Naive B cell (primary cell): ENCODE measurements at places on chromosomes 11 and 22.

DNA sequence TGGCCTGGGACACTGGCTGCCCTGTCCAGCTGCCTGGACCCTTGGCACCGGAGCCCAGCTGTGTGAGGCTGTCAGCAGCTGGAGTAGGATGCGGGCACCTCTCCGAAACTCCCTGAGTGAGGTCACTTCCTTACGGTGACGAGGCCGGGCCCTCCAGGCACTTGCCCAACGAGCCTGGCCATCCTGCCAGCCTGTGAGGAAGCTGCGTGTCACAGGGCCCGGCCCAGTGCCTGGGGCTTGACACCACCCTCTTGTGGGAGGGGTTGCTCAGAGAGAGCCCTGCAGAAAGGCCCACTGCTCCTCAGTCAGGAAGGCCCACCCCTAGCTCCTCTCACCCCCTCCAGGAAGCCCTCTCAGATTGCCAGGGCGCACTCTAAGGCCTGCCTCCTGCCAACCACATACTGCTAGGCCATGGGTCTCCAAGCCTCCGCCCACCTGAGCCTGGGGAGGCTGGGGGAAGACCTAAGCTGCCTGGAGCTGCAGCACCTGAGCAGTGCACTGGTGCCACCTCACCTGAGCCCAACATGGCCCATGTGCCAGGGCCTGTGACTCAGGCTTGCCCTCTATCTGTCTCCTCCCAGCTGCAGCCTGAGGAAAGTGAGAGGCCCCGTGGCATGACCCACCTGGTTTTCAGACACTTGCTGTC is 4.3 kb upstream of the PHLDA2 start:
- no peak for DNase-seq

GRCh38 chr11:79377406-79377805 is 63.4 kb downstream of the TENM4 start:
- no peak for DNase-seq

GRCh38 chr22:27461470-27461869 is 340.1 kb downstream of the MN1 start:
- no peak for DNase-seq

- DNase-seq = no peak
These were observed 110.3 kb downstream of the RPS6KA4 start for GRCh38 chr11:64469288-64469687.

GRCh38 chr22:23381661-23382427 is 198.2 kb downstream of the IGLL1 start:
- no peak for DNase-seq

DNA sequence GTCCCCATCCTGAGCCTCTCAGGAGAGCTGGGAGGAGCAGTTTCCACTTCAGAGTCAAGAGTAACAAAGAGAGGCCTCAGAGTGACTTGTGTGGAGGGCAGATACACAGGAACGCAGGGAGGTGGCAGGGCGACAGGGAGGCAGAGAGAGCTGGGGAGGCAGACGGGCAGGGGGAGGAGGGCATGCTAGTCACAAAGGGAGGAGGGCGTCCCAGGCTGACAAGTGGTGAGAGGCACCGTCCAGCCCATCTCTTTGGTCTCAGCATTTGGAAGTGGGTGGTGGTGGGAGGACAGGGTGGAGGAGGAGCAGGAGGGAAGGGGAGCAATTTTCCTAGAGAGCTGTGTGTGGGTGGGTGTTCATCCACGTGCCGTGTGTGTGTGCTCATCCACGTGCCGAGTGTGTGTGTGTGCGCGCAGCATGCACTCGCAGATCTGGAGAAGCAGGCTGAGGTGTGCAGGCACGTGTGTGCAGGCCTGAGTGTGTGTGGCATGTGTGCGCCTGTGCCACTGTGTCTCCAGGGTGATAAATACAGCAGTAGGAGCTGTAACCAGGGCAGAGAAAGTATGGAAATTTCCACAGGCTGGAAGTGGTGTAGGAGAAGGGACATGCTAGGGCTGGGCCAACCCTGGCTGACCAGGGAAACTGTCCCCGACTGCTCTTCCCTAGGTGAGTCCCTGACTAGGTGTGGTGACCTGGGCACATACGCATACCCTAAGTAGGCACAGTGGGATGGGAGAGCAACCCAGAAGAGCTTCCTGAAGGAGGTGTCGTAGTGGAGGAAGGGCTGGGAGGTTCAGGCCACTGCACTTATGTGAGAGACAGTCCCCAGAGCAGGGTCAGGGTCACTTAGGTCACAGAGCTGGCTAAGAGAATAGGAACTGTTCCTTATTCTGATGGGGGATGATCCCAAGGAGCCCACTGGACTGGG is 7.3 kb upstream of the PDE2A start:
- no peak for DNase-seq

DNA sequence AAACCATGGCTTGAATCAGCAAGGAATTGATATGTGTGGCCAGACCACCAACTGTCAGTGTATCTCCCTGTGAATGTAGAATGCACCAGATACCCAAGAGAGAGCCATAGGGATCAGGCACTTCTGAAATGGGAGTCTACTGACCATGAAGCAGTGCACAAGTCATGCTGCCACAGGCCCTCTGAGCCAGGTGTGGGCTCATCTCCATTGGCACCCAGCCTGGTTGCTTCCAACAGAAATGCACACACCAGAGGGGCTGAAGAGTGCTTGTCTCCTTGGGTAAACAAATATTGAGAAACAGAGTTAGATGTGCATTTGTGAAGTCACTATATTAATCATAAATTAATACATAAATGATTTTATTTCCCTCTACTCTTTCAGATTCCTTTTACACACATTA is 28.4 kb upstream of the PANX1 start:
- DNase-seq = no peak

- DNase-seq = no peak
These were observed 36.1 kb upstream of the AMOTL1 start for GRCh38 chr11:94731880-94732601.

GRCh38 chr11:27183672-27184457 is 143.2 kb downstream of the BBOX1 start:
- DNase-seq = peak; percentile 13

DNA sequence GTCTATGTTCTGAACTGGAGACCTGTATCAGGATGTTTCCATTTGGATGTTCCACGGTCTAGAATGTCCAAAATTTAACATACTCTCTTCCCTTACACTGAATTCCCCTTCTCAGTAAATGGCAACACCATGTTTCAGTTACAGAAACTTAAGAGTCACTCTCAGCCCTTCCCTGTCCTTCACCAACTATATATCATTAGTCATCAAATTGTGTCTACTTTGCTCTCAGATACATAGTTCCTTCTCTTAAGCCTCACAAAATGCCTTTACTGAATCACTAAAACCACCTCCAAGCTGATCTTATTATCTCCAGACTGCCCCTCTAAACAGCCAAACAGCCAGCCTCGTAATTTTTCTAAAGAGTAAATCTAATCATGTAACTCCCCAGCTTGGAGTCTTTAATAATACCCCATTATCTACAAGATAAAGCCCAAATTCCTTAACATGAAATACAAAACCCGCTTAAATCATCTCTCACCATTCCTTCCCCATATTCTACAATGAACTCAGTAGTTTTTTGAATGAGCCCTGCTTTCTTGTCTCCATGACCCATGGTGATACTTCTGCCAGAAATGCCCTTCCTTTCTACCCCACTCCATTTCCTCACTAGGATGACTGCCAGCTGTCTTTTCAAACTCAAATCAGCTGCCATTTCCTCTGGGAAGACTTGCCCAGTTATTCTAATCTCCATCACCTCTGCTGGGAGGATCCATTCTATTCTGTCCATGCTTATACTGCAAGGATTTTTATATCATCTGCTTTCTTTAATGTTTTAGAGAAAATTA is 102.7 kb upstream of the ARHGAP42 start:
- DNase-seq = no peak

DNA sequence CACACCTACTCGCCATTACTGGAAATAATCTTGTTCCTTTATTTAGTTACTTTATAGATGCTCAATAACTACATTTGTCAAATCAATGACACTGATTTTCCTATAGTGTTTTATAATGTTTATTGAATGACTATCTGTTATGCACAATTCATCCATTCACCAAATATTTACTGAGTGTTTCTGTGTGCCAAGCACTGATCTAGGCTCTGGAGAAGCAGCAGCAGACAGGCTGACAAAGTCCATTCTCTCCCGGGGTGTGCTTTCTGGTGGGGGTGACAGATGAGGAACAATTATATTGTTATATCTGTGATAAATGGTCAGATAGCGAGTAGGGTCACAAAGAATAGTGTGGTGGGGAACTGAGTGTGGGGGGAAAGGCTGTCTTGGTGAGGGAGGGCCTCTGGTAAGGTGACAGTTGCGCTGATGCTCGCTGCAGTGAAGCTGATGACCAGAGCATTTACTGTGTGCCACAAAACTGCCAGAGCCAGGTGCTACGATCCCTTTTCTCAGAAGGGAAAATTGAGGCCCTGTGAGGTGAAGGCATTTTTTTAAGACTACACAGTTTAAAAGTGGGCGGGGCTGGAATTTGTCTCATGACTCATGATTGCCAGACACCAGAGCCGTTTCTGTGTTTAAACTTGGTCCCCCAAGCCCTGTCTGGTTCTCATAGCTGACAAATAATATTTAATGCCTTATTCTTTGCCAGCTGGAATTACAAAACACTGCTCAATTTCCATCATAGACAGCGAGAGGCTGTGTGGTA is 10.2 kb downstream of the PACS1 start:
- no peak for DNase-seq

DNA sequence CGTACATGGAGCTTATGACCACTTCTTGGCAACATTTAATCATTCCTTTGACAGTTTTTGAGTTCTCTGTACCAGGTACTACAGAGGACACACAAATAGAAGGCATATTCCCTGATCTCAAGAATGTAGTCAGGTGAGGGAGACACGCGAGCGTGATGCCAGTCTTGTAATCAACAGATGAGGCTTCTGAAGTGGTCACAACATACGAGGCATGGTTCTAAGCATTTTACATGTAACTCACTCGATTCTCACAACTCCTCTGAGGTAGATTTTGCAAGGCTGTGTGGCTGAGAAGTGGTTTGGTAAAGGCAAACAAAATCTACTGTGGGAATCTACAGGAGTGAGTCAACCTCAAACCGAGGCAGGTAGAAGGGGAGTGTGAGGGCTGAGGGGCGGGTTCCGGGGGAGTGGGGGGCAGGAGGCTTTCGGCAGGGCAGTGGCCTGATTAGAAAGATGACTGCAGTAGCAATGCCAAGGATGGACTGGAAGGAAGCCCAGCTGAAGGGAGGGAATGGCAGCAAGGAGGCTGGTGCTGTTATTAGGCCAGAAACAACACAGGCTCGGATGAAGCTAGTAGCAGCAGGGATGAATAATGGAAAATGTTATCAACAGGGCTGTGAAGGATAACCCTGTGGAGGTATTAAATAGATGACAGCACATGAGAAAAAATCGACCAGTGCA is 63.8 kb downstream of the ST14 start:
- no peak for DNase-seq

DNA sequence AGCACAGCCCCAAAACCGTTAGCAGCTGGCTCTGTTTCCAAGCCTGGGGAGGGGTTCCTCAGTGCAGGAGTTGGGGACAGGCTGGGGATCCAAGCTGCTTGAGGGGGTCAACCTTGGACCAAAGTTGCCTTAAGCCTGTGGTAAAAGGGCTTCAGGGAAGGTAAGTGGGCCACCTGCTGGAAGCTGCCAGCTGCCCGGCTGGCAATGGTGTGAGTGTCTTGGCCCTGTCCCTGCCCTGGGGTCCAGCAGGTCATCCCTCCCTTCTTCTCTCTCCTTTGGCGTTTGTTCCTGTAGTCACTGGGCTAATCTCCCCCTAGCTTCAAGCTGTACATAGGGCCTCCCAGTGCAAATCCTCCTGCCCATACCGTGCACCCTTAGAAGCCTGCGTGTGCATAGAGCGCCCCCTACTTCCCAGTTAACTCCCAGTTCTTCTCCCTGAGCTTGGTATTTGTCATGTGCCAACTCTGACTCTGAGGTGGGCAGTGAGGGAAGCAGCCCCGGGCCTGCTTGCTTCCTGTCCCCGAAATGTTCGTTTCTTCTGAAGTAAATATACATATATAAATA is 4.4 kb downstream of the TMEM258 start:
- no peak for DNase-seq

DNA sequence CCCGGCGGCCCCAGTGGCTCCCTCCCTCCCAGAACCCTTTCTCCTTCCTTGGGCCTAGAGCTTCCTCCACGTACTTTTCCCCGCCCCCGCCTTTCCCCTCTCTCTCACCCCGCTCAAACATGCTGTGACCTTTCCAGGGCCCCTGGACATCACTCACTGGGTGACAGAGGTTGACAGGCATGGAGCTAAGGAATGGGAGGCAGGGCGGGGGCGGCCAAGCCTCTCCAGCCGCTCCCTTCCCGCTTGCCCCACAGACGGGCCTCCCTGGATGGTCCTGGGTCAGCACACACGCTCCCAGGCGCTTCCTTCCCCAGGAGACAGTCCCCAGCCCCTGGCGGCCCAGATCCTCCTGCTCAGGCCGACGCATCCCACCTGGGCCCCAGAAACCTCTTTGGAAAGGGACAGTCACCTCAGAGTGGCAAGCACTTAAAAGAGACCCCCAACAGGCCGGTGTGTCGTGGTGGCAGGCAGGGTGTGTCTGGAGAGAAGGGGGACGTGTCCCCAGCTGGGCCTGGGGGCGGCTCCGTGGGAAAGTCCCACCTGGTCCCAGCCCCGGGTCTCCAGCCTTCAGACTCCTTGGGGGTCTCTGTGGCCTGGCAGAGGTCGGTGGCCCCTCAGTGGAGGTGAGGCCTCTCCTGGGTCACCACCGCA is 8.8 kb downstream of the H19 start:
- DNase-seq = no peak
